Panc1 (cell line): ENCODE measurements at places on chromosomes 7 and 10.
A peak's percentile ranks its signal among the peaks of the same experiment; 100 is the strongest.

DNA sequence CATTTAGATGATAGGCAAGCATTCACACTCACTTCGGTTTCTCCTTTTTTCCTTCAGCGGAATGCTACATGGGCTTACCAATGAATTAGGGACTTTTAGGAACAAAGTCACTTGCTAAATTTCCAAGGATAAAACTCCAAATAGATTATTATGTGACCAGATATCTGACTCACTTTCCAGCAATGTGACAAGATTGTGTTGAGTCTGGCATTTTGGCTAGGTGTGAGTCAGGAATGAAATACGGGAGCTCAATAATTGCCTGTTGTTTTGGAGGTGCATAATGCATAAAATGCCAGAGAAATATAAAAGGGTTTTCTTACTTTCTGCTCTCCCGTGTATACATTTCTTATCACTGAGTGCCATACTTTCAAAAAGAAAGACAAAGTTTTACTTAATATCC is 721.1 kb downstream of the KCNMA1 start:
- DNase-seq, result no peak

DNA sequence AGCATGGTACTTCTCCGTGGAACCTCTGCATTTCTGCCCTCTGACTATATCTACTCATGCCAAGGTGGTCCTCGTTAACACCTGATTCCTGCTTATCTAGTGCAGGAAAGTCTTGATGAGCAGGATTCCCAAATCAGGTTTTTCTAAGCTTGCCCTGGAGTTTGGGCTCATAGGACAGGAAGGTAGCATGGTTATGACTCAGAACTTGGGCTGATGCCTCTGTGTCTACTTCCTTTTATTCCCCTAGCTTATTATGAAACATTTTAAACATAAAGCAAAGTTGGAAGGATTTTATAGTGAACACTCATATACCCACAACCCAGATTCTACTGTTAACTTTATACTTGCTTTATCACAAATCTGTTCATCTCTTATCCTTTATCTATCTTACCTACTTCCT is 5.6 kb downstream of the SUFU start:
- DNase-seq, result no peak

GRCh38 chr7:73970801-73971229 is 57.2 kb upstream of the ELN start:
- no peak for DNase-seq

DNA sequence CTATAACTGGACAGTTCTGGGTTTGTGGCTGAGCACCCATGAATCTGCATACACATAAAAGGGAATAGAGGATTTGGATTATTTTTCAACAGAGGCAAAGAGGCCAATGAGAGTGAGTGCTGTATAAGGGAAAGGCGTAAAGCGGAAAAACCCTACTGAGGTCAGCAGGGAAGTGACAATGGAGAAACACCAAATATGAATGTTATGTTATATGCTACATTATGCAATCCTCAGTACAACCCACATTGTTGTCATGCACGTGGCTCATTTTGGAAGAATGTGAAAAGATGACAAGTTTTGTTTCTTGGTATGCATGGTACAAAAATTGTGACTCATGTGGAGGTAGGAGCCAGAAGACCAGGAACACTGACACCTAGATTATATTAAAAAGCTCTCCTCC is 113.6 kb upstream of the AMPH start:
- DNase-seq, result peak; percentile 8

- no peak for DNase-seq
Measured at GRCh38 chr7:50310956-50311355, 6.4 kb downstream of the IKZF1 start.

DNA sequence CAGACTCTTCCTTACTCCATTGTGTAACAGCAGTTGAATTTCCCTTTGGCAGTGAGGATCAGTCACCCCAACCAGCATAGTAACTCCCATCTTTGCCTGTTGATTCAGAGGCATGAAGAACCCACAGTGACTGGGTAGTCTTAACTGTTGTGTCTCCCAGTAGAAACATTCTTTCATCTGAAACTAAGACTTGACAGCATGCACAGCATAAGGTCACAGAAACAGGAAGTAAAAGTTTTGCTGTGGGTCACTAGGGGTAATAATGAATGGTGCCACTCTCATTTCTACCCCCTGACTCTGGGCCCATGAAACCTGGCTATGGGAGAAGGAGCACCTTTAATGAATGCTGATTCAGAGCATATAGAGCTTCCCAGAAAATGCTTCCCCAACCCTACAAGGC is 8.3 kb upstream of the FRMPD2 start:
- no peak for DNase-seq

GRCh38 chr7:123752534-123752933 is 3.7 kb upstream of the WASL start:
- DNase-seq, result no peak

DNA sequence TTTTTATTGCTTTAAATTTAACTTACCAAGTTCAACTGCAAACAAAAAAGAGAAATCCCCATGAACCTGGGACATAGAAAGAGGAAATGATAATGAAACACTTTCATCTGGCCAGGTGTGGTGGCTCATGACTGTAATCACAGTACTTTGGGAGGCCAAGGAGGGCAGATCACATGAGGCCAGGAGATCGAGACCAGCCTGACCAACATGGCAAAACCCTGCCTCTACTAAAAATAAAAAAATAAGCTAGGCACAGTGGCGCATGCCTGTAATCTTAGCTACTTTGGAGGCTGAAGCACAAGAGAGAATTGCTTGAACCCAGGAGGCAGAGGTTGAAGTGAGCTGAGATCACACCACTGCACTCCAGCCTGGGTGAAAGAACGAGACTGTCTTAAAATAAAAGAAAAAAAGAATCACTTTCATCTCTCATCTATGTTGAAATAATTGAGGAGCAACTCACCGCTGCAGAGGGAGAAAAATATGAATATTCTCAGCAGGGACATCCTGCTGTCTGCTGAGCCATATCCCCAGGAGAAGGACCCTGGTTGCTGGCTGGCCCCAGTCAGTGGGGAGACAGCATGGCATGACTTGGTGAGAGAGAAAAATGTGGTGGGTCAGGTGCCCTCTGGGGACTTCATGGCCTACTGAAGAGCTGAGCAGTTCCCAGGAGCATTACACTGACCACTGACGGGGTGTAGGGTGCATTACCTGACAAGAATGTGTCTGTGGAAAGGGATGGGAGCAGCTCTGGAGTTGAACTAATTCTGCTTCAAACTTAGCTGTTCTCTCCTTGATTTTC is 22.8 kb upstream of the TARP start:
- no peak for DNase-seq

- DNase-seq, result no peak
Measured at GRCh38 chr7:45985902-45986301, 64.8 kb upstream of the IGFBP3 start.

DNA sequence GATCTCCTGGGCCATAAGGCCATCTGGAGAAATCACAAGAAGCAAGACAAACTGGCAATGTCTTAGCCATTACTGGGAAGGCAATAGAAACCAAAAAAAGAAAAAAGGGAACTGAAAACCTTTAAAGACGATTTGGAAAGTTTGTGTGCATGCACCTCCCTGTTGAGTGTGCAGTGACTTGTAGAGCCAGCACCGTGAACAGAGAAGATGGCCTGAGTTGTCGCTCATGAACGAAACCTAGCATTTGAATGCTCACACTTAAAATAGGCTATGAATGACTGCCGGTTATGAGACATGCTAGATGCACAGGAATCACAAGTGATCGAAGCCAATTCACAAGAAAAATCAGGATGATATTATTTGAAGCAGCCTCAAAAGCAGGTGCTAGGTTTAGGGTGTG is 151.3 kb upstream of the ADO start:
- DNase-seq, result no peak
